Left ventricle myocardium inferior (tissue), 1 donor: ENCODE measurements at places on chromosomes 1 and 21. TPM values are rescaled to one million over a fixed set of nuclear protein-coding genes. Genes with fewer than 3 reads are reported as not detected.

DNA sequence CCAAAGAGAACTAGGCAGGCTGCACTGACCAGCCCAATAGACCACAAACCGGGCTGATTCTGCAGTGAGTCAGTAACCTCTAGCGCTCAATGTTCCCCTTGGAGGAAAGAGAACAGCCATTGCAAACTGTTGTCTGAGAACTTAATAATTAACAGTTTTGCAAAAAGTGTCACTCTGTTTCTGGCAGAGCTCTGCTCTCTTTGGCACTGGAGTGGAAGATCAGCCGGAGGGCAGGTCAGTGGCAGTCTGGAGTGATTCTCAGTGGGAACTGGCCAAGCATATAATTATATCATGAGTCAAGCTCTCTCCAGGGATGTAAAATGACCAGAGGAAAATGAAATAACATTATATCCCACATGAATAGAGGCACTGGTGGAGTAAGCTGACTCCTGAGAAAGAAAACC, 238.3 kb downstream of the HLX start:
- peak; percentile 28 for DNase-seq

- no peak for DNase-seq
These were observed 15.9 kb downstream of the HENMT1 start for GRCh38 chr1:108644984-108645383.

DNA sequence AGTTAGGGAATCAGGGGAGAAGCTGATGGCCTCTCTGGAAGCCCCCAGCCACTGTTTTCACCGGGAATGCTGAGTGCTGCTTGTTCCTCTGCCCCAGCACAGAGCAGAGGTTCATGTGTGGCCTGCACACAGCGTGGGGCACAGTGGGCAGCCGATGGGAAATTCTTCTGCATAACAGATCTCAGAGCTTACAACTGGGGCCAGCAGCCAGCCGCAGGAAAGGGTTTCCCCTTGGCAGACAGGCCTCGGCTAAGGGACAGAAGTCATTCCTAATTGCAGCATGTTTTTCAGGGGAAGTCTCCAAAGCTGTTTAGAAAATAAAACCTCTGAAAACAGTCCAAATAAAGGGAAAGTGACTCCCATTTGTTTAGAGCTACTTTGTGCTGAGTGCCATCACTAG, 22.6 kb downstream of the HMGB4 start:
- no peak for DNase-seq

- DNase-seq: no peak
These were observed 239.3 kb downstream of the KCNJ6 start for GRCh38 chr21:37677006-37677405.

The MPZ gene
- total RNA-seq: 3.5 TPM

The MYCL gene
- 0.44 TPM for total RNA-seq

DNA sequence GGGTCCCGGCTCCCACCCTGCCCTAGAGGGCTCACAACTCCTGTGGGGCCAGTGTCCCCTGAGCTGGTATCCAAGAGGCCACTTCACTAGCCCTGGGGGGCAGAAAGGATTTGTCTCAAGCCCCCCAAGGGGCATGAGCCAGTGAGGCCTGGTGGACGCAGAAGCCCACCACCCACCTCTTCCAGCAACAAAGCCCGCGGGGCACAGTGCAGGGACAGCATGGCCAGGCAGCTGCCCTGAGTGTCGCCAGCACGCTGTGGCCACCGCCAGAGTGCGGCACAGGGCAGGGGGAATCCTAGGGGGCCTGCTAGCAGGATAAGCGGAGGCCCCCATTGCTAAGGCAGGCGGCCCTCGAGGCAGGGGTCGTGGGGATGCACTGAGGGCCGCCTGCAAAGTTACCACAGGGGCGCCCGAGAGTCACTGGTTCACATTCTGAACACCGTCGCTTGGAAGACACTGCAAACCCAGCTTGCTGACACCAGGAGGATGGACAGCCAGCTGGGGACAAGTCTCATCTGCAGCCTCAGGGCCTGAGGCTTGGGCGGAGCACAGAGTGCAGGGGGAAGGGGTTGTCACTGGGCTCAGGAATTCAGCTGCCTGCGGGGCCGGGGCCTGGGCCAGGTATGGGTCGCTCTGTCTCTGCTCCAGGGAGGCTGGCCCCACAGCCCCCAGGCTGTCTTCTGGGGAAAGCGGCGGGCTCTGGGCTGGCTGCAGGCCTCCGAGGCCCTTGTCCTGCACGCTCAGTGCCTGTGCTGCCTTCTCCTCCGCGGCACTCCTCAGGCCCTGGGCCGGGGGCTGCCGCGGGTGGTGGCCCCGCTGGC, 26.8 kb downstream of the SLC19A1 start:
- peak; percentile 3 for DNase-seq

- DNase-seq: no peak
These were observed 29.9 kb downstream of the PMVK start for GRCh38 chr1:154906621-154907081.

The RPRD2 gene
- total RNA-seq: 22.9 TPM

DNA sequence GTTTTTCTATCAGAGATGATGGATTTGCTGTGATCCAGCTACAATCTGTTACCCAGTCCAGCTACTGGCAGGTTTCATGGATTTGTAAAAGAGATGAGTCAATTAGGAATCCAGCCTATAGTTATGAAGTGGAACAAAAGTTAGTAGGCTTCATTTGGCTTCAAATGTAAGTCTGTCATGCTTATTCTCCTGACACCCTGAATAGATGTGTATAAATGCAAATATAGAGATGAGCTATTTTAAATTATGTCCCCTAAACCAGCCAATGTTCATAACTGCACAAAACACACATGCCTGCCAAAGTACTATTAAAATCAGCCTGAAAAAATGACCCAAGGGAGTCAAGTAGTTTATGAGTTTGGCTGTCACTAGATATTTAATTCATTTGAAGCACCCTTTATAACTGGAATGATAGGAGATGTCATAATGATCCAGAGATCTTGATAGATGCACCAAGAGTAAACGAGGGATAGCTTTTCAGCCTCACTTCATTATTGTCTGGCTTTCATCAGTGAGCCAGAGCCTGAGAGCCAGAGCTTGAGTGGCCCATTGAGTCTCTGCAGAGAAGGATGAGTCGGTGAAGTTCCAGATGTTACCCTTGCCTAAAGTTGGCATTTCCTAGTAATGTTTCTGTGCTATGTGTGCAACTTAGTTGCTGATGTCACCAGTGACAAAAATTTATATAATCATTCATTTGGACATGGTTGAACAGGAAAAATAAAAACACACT, 11.8 kb upstream of the NTMT2 start:
- DNase-seq: no peak

DNA sequence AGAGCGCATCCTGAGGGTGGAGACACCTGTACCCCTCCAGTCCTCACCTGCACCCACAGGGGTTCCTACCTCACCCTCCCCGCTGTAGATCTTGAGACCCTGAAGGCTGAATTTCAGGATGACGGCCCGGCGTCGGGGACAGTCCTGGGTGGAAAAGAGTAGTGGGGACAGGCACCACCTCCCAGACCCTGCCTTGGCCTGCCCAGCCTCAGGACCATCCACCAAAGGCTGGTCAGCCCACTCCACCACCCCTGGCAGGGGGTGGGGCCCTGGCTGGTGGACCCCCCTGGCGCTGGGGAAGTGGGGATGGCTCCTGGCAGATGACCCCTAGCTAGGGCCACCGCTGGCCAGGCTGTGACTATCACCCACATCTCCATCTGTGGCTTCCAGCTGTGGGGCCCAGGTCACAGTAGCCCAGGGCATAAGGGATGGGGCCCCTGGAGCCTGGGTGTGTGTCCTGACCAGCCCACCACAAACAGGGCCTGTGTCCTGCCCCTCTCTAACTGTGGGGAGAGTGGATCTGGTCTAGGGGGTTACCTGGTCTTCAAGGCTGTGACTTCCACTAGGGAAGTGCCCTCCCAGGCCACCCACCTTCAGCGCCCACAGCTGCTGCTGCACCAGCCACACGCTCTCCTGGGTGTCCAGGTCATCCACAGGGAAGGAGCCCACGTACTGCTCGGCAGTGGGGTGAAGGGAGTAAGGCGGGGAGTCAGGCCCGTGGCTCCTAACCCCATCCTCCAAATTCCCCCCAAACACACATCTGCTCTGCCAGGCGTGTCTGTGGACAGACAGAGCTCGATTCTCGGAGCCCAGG, 5.4 kb downstream of the SH2D5 start:
- no peak for DNase-seq

The SSR2 gene
- total RNA-seq: 77.6 TPM

The DMRTA2 gene
- not detected for total RNA-seq

GRCh38 chr21:8994640-8995511, 1526.5 kb upstream of the TPTE start:
- no peak for DNase-seq

- peak; percentile 80 for DNase-seq
These were observed 2.6 kb downstream of the E2F2 start for GRCh38 chr1:23528250-23528978.

- no peak for DNase-seq
These were observed 11.2 kb upstream of the HOOK1 start for GRCh38 chr1:59803458-59804038.

The CD101 gene
- total RNA-seq: 0.74 TPM

- no peak for DNase-seq
These were observed 95.1 kb upstream of the WLS start for GRCh38 chr1:68327414-68327813.

GRCh38 chr1:201191653-201192260, 1.1 kb downstream of the IGFN1 start:
- DNase-seq: no peak

GRCh38 chr1:156600733-156601121, 552 bp downstream of the GPATCH4 start:
- no peak for DNase-seq

- DNase-seq: no peak
These were observed 54.4 kb downstream of the TIAM1 start for GRCh38 chr21:31289702-31290101.

DNA sequence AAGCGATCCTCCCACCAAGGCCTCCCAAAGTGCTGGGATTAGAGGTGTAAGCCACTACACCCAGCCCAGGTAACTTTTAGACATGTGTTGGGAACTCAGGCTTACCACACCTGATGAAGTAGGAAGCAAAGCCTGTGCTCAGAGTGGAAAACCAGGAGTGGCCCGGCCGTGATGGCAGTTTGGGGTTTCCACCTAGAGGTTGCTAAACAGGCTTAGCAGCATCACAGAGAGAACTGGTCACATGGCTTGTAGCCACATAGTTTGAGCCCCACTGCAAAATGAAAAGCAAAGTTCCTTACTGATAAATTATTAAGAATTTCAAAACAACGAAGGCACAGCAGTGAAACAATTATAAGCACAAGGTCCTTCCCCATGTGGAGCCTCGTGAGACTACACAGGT, 142.6 kb upstream of the CXADR start:
- no peak for DNase-seq

The AXDND1 gene
- total RNA-seq: not detected
